ENCODE measurements at places on chromosomes 7 and 10. TPM values are rescaled to one million over a fixed set of nuclear protein-coding genes. Genes with fewer than 3 reads are reported as not detected.

DNA sequence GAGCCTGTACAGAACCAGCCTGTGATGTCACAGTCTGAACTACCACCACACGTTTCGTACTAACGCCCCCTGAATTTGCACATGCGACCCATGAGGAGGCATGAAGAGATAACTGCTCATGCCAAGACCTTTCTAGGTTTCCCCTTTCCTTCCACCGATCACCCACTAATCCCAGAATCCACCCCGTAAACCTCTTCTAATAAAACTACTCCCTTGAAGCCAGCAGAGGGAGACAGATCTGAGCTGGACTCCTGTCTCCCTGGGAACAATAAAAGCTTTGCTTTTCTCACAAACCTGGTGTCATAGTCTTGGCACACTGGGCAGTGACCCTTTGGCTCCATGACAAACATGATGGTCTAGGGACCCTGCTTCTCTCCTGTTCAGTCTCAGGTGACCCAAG, 144.5 kb downstream of the FRMD4A start:
- DNase-seq, result no peak

- DNase-seq, result no peak
Observed at GRCh38 chr7:157469181-157470016, 132.6 kb downstream of the DNAJB6 start.

Gene LZTS2
- 65.5 TPM for total RNA-seq

GRCh38 chr7:47271749-47272148, 310.2 kb downstream of the TNS3 start:
- no peak for DNase-seq

DNA sequence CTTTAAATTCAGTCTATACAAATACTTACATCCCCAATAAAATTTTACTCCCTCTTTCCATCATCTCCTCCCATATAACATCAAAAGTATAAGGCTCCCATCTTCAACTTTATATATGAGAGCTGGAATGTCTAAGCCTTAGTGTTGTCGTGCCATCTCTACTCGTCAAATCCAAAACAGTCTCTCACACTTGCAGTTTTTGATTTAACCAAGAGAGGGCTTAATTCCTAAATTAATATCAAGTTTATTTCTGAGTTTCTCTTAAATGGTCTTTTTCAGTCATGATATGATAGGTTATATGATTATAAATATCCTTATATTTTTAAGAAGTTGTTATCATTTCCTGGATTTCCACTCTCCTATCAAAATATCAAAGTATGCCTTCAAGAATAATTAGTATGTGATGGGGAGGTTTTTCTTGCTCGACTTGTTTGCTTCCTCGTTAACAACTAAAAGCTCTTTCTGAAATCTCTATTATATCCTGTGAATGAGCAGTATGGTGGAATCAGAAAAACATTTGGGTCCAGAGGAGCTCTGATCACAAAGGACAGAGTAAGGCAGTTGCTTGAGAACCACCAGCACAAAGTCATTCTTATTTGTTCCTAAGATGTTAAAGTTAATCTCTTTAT, 12.5 kb upstream of the LIPK start:
- DNase-seq, result no peak

GRCh38 chr7:100022621-100023020, 7.2 kb downstream of the ZKSCAN1 start:
- no peak for DNase-seq

DNA sequence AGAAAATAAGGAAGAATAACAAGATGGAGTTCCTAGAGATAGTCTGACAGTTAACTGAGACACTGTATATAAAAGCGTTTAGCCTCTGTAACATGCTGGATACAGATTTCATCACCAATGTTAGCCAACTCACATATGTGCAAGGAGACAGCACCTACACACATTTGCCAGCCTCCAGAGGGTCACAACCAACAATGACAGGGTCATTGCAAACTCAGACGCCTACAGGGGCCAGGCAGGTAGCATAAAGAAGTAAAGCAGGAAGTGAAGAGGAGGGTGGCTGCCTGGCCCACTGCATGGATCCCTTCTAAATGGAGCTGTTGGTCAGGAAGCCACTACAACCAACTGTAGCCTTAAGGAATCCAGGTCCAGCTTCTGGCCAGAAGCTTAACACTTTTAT, 50.4 kb downstream of the NRAP start:
- DNase-seq, result no peak

Gene LRRC72
- not detected for total RNA-seq

DNA sequence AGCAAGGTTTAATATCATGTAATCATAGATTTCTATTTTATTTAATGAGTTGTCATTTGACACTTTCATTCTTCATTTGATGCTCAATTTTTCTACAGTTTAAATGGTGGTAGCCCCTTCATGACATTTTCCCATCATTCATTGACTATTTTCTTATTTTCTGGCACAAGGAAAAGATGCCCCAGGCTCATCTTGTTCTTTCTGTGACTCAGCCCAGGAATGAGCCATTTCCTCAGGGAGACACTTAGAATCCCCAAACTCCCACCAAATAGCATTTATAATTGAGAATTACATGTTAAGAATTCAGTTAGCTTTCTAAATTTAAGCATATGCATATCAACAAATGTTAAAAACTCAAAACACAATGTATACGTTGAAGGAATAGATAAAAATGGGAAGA, 222.3 kb downstream of the KIF20B start:
- DNase-seq, result no peak

Gene GPR146
- 2.9 TPM for total RNA-seq

DNA sequence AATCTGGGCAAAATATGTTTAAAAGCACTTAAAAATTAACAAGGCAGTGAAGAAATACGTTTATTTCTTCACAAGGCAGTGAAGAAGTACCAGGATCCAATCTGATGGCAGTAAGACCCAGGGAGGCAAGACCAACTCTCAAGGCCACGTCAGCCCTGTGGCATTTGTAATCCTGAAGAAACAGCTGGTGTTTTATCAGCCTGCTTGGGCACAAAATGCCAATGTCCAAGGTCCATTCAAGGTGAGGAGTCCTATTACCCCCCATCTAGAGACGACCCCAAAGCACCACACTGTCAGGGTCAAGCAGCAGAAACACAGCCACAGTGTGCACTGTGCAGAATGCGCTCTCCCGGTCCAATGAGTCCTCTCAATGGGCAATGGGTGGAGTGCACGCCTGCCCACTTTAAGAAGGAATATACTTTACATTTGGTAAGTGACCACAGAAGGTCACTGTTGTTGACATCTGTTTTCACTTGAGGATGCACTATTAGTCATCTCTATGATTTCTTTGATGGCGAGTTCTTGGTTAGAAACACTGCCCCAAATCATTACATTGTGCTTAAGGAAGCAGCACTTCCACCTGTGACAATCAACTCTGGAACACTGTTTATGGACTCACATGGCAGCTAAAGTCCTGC, 12.8 kb downstream of the CPXM2 start:
- DNase-seq, result no peak

Gene CFAP69
- 0.51 TPM for total RNA-seq

Gene ERVW-1
- not detected for total RNA-seq

GRCh38 chr10:119614686-119615085, 17.9 kb upstream of the TIAL1 start:
- DNase-seq, result no peak

All from Panc1 (cell line).